Mesenteric fat pad (tissue), 1 donor: ENCODE measurements at places on chromosomes 6 and 20. TPM values are rescaled to one million over a fixed set of nuclear protein-coding genes. Genes with fewer than 3 reads are reported as not detected.

DNA sequence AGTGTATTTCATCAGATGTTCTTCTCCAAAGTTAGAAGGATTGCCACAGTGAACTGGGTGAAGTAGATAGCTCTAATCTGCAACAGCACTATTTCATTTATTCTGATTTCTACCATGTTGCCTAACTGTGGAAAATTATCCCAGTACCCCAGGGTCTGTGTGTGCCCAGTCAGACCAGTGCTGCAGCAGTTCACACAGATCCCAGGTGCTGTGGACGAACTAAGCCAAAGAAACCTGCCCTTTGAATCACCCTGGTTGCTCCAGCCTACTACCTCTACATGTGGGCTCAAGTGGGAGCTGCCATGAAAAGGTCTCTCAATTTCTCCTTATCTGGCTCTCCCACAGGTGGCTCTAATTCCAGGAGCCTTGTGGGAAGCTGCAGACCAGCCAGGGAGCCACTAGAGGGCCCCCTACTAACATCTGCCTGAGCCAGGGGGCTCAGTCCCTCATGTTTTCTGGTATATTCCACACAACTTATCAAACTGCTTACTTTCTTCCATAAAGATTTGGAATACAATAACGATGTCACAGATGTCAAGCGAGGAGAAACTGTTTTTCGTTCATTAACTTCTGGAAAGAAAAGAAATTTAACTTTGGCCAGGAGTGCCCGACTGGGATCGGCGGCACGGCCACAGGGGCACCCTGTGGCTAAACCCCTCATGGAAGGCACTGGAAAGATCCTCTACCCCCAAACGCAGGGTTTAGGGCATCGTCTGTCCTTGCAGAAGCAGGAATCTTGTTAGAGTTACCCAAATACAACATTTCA is 31.6 kb upstream of the LY86 start:
- no peak for DNase-seq

GRCh38 chr6:123587838-123588545 is 48.8 kb downstream of the TRDN start:
- no peak for DNase-seq

DNA sequence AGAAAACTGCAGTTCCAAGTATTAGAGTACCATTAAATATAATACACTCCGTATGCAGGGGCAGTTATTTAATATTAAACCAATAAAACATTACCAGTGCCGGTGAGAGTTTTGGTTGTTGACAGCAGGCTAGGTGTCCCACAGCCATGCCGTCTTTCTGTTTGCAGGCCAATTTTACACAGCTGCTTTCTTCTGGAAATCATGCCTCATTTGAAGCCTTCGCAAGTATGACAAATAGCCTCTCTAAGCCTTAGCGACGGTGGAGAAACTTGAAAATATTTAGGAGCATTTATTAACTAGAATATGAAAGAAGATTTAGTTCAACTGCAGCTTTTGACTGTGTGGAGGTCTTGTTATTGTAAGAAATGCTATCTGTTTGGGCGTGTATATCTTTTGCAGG is 226.0 kb downstream of the BMP2 start:
- no peak for DNase-seq

DNA sequence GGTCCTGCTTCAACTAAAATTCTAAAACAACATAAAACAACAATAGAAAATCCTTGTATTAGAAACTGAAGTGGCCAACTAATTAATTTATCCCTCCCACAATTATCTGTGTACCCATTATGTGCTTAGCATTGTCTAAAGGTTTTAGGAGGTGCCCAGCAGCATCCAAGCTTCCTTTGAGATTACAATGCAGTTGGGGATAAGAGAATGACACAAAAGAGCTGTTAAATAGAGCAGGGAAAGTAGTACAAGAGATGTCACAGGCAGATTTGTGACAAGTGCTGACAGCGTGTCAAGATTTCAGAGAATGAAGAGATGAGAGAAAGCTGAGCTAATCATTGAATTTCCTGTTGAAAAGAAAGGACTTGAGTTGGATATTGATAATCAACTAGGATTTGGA is 204.8 kb downstream of the OTOR start:
- DNase-seq = no peak

DNA sequence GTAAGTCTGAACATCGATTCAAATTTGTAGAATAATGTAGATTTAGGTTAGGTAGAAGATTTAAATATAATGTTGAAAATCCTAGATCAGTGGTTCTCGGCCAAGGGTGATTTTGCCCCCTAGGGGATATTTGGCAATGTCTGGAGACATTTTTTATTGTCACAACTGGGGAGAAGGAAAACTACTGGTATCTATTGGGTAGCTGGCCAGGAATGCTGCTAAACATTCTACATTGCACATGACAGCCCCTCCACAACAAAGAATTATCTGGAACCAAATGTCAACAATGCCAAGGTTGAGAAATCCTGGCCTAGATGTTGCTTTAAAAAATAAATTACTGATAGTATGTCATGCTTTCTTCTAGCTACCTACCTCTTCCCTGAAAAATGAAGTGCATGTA is 76.1 kb downstream of the HIVEP2 start:
- no peak for DNase-seq

DNA sequence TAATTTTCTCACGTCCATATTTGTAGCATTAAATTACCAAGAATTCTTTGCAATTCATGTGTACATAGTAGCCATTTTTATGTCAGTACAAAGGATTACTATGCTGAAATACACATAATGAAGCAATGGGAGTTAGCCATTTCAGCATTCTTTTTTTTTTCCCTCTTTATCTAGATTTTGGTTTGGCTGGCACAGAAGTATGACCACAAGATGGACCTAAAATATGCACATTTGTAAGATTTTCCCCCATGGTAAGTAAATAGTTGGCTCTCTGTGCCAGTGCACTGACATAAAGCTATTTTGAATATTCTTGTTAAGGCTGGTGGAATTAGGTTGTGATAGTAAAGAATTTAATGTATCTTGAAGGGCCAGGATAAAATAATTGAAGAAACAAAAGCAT is 486.1 kb upstream of the BTBD3 start:
- no peak for DNase-seq

- DNase-seq = no peak
Observed at GRCh38 chr6:26598267-26598666, 1.5 kb downstream of the ABT1 start.

Gene ATP6V1G2
- total RNA-seq = 1.1 TPM

Gene XKR7
- total RNA-seq = not detected

Gene BHLHE23
- total RNA-seq = not detected
